Natural killer cell treated with Interleukin-12 subunit alpha and Interleukin-12 subunit beta and Interleukin-15 and Interleukin-18, amount 100 ng/mL, for 72 hours (primary cell): ENCODE measurements at places on chromosomes 7 and 10. TPM values are rescaled to one million over a fixed set of nuclear protein-coding genes. Genes with fewer than 3 reads are reported as not detected.

MYL10 gene
- not detected for total RNA-seq

DNA sequence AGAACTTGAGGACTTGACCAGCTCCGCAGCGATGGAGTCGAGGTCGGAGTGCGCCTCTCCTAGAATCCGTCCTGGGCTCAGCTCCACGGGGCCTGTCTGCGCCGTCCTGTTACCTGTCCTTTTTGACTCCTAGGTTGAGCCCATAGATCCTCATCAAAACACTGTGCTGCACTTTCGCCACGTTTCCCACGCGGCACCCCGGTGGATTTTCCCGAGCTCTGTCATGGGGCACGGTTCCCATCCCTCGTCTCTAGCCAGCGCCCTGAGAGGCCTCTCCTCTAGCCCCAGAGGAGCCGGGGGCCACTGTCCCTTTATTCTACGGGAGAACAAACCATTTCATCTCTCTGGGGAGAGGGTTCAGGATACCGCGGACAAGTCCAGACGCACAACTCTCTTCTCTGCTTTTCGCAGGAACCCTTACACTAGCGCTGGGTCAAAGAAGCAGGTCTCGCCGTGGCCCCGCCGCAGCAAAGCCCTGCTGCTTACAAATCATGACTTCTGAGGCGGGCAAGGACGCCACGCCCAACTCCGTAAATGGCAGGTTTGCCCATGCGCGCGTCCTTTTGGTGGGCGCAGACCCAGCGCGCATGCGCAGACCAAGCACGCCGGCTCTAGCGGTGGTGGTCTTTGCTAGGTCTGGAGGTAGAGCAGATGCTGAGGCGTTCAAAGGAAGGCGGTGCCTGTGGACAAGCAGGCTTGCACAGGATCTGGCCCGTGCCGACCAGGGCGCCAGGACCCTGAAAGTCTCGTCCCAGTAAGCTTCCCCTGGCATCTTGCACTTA, 10.3 kb upstream of the ANKRD7 start:
- no peaks in the 10 kb centered on the region for H3K36me3 ChIP-seq
- H3K4me1 ChIP-seq: peaks cover 12% of the 10 kb centered on the region
- H3K27ac ChIP-seq: peak overlapping the region; percentile 75
- peak; percentile 72 for DNase-seq

- no peak for DNase-seq
- H3K27ac ChIP-seq: no peak overlapping the region
- peaks cover 29% of the 10 kb centered on the region for H3K4me1 ChIP-seq
Measured at GRCh38 chr7:2802504-2803341, 41.4 kb downstream of the GNA12 start.

DNA sequence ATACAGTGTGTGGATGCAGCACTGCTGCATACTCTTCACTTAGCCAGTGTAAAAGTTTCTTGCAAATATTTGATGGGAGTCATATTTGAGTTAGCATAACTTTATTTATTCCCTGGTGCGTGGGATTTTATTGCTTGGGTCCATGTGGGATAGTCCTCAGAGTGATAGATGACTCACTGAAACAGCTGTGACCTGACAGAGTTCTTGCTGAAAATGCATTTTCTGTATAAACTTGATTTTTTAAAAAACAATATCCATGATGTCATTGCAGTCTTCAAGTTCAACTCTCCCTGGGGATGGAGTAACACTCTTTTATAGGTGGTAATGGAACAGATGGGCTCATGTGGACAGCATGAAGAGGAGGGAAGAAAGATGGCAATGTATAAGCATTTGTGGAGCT, 310.0 kb downstream of the PPP1R3A start:
- H3K36me3 ChIP-seq: peaks cover 6% of the 10 kb centered on the region
- no peaks in the 10 kb centered on the region for H3K4me1 ChIP-seq
- H3K27me3 ChIP-seq: no peaks in the 10 kb centered on the region
- H3K4me3 ChIP-seq: no peak overlapping the region
- no peak for DNase-seq

DNA sequence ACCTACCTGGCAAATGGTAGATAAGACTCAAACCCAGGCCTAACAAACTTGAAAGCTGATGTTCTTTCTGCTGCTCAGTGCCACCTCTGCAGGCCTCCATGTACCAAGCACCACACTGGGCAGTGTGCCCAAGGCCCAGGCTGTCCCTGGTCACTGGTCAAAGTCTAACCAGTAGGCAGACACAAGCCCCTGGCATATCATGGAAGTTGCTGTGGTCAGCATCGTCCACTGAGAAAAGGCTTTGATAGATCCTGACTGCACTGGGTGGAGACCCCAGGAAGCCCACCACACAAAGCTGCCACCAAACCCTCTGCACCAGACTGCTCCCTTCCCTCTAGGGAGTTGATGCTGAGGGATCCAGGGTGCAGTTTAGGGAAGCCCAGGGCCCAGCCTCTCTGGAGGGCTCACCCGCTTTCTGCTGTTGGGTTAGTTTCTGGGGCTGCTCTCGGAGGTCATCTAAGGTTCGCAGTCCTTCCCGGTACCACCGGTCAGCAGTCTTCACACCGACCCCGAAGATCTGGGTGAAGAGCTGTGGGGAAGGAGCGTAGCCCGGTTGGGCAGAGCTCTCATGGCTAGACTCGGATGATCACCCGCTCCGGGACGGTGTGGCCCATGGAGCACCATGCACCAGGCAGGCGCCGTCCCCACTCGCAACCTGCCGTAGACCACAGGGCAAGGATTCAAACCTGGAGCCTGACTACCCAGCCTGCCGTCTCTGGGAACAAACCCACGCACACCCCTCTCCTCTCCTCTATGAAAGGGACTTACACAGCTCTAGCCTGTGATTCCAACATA, 6.0 kb downstream of the POLM start:
- peaks cover 11% of the 10 kb centered on the region for H3K36me3 ChIP-seq
- DNase-seq: no peak
- no peaks in the 10 kb centered on the region for H3K27me3 ChIP-seq
- no peak overlapping the region for H3K27ac ChIP-seq

GRCh38 chr7:101743995-101744360, 73.4 kb upstream of the CUX1 start:
- H3K27ac ChIP-seq: no peak overlapping the region
- no peak for DNase-seq
- H3K27me3 ChIP-seq: peaks cover 2% of the 10 kb centered on the region
- H3K4me3 ChIP-seq: no peak overlapping the region
- H3K4me1 ChIP-seq: peaks cover 10% of the 10 kb centered on the region

DNA sequence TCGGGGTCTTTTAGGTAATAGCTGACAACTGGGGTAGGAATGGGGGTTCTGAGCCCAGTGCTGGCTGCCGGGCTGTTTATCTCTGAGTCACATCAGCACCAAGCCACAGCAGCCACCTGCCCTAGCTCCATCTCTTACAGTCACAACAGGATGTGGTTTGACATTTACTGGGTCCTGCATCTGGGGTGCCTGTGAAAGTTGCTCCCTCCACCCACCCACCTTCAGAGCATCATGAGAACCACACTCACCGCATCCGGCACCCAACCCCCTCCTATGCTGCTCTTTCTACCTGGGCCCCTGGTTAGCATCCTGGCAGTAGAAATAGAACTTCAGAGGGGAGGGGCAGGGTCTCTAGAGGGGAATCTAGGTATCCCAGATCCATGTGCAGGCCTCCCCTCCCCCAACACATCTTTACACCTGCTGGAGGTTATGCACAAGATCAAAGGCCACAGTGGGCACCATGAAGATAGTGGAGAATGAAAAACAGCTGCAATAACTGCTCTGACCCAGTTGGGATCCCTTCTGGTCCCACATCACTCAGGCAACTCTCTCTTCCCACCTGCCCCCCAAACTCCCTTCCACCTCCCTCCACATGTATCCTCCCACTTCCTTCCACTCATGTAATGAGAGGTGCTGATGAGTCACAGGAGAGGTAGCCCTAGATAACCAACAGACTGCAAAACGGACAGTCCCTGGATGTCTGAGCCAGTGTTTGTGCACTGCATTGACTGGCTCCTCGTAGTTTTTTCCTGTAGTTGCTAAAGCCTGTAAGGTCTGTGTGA, 38.2 kb downstream of the PRSS2 start:
- peak overlapping the region; percentile 97 for H3K27ac ChIP-seq
- no peaks in the 10 kb centered on the region for H3K27me3 ChIP-seq
- peak overlapping the region; percentile 86 for H3K4me3 ChIP-seq
- peak; percentile 95 for DNase-seq
- H3K36me3 ChIP-seq: peaks cover 13% of the 10 kb centered on the region

DNA sequence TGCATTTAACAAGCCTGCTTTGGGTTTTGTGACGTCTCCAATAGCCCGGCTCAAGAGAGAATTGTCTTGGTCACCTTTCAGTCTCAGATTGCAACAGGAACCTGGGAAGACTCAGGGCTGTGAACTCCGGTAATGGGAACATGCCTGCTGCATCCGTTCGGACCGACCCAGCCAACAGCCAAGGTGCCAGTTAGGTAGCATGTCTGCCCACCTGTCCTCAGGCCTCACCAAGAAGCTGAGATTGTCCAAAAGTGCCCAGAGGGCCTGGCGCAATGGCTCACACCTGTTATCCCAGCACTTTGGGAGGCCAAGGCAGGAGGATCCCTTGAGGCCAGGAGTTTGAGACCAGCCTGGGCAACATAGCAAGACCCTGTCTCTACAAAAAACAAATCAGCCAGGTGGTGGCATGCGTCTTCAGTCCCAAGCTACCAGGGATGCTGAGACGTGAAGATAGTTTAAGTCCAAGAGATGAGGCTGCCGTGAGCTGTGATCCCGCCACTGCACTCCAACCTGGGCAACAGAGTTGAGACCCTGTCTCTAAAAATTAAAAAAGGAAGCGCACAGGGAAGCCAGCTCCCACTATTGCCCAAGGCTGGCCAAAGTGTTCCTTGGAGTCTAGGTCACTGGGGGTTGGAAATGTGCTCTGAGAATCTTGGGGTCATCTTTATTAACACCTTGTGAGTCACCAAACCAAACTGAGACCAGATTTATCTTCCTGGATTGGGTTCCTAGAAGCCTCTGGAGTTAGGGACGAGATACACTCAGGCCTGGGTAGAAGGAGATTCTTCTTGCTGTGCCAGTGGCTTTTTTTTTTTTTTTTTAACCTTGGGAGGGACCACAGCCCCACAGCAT, 26.9 kb downstream of the BAG3 start:
- peaks cover 12% of the 10 kb centered on the region for H3K4me1 ChIP-seq
- H3K4me3 ChIP-seq: no peak overlapping the region
- peaks cover 4% of the 10 kb centered on the region for H3K27me3 ChIP-seq
- DNase-seq: no peak

GRCh38 chr7:51222916-51223315, 93.7 kb downstream of the COBL start:
- no peaks in the 10 kb centered on the region for H3K36me3 ChIP-seq
- H3K4me1 ChIP-seq: no peaks in the 10 kb centered on the region
- peaks cover 7% of the 10 kb centered on the region for H3K27me3 ChIP-seq
- no peak for DNase-seq
- no peak overlapping the region for H3K27ac ChIP-seq
- H3K4me3 ChIP-seq: no peak overlapping the region

GRCh38 chr10:71893920-71894319, 42.9 kb upstream of the PSAP start:
- H3K36me3 ChIP-seq: no peaks in the 10 kb centered on the region
- H3K27ac ChIP-seq: no peak overlapping the region
- H3K4me3 ChIP-seq: no peak overlapping the region
- H3K27me3 ChIP-seq: peaks cover 7% of the 10 kb centered on the region

DNA sequence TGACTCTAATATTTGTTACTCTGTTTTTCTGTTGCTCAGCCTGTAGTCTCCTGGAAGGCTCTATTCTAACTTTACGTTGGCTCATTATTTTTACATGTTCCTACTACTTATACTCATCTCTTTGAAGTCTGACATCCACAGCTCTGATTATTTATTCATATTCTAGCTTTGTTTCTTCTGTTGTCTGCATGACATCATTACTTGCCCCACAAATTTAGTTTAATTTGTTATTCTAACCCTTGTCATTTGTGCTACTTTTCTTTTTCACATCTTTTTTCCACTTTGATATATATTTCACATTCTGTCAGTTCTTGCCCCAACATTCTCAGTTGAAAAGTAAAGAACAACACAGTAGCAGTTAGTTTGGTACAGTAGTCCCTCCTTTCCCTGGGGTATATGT, 51.1 kb downstream of the KMT2E start:
- H3K36me3 ChIP-seq: peaks cover 17% of the 10 kb centered on the region
- no peaks in the 10 kb centered on the region for H3K27me3 ChIP-seq
- peak overlapping the region; percentile 48 for H3K27ac ChIP-seq
- no peak overlapping the region for H3K4me3 ChIP-seq
- no peak for DNase-seq

DNA sequence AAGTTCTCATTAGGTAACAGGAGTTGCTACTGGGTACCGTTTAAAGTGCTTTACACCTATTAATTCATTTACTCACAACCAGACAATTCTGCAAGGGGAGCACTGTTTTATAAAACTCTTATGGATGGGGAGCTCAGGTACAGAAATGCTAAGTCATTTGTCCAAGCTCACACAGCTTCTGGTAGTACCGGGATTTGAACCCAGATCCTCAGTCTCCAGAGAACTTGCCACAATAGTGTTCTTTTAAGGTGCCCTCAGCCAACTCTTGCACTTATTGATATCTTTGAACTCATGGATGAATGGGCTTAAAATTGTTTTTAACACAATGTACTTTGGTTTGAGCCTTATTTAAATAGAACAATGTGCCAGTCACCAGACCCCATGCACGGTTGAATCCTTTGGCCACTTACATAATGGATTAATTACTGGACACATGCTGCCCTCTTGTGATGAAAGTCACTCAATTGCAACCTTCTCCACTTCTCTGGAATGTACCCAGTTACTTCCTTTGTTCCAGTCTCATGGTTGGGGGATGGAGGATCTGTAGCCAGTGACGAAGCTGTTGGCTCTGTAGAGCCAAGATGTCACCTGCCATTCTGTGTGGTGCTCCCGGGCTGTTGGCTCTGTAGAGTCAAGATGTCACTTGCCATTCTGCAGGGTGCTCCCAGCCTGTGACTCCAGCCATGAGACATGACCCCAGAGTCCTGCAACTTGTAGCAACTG, 65.6 kb downstream of the NOD1 start:
- DNase-seq: no peak
- H3K4me3 ChIP-seq: no peak overlapping the region
- H3K36me3 ChIP-seq: no peaks in the 10 kb centered on the region
- H3K4me1 ChIP-seq: no peaks in the 10 kb centered on the region

DNA sequence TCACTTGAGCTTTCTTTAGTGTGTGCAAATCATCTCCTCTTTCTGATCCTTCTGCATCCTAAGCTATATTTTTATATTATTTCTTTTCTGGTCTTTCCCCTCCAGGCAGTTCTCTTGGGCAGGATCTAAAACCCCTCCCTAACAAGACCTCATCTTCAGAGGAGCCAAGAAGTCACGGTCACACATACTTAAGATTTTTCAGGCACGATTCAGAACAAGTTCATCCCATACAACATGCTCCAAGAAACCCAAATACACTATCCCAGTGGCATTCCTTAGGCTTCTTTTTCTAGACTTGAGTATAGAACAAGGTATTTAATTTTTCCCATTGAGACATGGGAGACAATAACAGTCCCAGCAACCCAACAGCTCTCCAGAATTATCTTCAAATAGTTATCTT, 1251.5 kb downstream of the DNAJB9 start:
- no peak overlapping the region for H3K27ac ChIP-seq
- DNase-seq: no peak
- peaks cover 6% of the 10 kb centered on the region for H3K36me3 ChIP-seq
- H3K4me1 ChIP-seq: no peaks in the 10 kb centered on the region
- no peak overlapping the region for H3K4me3 ChIP-seq
